SK-MEL-5 (cell line): ENCODE measurements at places on chromosomes 11 and 22.
A peak's percentile ranks its signal among the peaks of the same experiment; 100 is the strongest.

- no peak for DNase-seq
Observed at GRCh38 chr11:92765965-92766371, 203.5 kb upstream of the MTNR1B start.

DNA sequence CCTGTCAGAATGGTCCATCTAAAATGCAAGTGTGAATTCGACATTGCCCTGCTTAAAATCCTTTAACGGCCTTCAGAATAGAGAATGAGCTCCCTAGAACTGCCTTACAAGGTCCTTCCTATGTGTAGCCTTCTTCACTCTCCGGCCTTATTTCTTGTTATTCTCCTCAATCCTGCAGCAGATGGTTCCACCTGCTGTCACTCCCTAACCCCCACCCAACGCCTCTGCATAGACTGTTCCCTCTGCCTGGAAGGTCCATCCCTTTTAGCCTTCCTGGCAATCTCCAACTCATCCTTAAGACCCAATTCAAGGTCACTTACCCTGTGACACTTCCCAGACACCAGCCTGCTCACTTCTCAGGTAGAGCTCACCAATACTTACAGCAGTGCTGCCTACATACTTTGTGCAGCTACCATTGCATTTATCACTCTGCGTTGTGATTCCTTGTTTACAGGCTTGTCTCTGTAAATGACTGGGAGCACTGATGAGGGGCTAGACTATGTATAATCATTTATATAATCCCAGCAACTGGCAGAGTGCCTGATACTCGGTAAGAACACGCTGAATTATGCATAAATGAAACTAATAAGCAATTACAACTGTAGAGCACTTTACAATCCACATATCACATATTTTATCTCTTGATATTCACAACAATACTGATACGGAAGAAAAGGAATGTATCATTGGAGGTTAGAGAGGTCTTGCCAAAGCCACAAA, 58.9 kb downstream of the CLPB start:
- DNase-seq: no peak

- DNase-seq: no peak
Observed at GRCh38 chr11:2811206-2812091, 74.1 kb downstream of the CDKN1C start.

DNA sequence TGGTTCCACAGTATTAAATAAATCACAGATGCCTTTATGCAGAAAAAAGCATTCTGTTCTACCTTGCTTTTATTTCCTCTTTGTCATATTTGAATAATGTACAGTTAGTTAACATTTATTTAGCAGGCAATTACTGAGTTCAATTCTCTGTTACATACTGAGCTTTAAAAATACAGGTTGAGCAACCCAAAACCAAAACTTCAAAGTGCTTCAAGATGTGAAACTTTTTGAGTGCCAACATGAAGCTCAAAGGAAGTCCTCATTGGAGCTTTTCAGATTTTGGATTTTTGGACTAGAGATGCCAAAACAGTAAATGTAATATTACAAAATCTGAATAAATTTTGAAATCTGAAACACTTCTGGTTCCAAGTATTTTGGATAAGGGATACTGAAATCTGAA, 54.1 kb downstream of the PDHX start:
- DNase-seq: no peak

GRCh38 chr22:40819599-40820140, 524 bp upstream of the SLC25A17 start:
- DNase-seq: peak; percentile 31

DNA sequence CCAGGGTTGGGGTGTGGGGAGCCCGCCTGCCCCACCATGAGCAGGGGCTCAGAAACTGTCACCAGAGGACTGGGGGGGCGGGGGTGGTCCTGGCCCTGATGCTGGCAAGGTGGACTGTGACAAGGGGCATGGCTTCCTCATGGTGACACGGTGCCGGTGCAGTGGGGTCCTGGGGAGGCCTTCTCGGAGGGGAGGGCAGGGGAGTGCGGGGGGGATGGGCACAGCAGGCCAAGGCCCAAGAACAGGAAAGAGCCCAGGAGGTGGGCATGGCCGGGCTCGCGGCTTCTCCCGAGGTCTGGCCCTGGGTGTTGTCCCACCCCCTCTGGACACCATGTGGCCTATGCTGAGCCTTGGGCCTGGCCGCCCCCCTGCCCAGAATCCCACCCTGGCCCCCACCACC, 47.2 kb downstream of the MOB2 start:
- no peak for DNase-seq

DNA sequence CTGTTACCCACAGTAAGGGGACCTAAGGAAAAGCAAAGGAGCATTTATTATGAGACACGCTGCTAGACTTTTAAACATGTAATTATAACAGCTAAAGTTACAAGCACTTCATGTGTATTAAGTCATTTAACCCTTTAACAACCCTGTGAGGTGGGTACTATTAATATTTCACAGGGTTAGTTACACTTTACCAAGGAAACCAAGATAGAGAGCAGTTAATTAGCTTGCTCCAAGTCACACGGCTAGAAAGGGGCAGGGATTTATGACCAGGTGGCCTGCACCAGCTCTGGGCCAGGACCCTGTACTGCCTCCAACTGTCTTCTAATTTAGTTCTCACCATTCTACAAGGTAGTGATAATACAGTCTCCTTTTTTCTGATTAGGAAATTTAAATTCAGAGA, 74.9 kb downstream of the RPL27A start:
- DNase-seq: no peak

GRCh38 chr22:19905347-19906276, 36.0 kb upstream of the COMT start:
- DNase-seq: no peak

GRCh38 chr22:44608597-44609399, 93.2 kb upstream of the PRR5 start:
- no peak for DNase-seq

DNA sequence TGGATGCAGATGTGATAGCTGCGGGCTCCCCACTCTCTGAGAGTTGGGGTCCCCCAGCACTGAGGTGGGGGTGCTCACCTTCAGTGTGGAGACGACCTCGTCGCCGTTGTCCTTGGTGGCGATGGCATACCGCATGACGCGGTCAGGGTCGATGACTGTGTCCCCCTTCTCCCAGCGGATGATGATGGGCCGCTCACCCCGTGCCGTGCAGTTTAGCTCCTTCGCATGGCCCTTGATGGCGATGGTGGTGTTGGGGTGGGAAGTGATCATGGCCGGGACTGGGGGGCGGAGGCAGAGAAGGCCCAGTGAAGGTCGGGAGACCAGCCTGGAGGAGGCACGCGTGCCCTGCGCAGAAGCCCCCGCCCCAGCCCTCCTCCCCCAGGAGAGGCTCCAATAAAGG, 154.2 kb downstream of the CEP164 start:
- no peak for DNase-seq

DNA sequence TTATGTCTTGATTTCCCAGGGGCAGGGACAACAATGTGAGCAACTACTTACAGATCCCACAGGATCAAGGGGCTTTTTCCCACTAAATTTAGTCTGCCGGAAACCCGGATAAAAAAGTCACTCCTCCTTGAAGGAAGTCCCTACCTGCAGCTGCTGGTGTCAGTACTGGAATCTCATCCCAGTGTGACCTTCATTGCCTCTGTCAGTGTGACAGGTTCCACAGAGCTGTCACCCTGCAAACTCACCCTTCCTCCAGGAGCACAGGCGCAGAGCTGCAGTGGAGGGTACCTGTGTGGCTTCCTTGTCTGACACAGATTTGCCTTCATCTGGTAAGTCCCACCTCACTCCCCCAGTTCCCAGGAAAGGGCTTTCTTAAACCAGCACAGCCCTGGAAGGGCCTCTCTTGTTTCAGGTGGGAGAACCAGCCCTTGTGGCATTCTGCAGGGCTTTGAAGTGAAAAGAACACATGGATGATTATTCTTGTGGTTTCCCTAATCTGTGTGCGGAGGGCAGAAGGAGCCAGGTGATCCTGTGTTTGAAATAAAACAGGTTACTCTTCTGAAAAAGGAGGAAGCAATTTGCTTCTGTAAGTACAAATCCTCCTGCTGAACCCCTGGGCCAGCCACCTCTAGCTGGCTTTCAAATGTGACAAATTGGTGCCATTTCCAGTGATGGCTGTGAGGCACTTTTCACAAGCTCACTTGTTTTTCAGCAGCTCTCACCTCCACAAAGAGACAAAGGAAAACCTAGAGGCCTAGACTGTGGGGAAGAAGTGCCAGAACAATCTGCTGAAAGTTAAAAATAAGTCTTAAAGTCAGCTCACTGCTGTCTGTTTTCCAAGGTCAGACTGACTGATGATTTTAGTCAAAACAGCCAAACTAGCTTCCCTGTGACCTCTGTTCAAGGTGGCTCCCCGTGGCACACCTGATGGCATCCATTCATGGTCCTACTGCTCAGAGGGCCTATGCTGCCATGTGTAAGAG, 9.2 kb upstream of the PRSS23 start:
- no peak for DNase-seq

- DNase-seq: no peak
Observed at GRCh38 chr11:111426617-111427016, 47.5 kb upstream of the POU2AF1 start.

GRCh38 chr11:99066618-99067317, 46.0 kb downstream of the CNTN5 start:
- DNase-seq: no peak

DNA sequence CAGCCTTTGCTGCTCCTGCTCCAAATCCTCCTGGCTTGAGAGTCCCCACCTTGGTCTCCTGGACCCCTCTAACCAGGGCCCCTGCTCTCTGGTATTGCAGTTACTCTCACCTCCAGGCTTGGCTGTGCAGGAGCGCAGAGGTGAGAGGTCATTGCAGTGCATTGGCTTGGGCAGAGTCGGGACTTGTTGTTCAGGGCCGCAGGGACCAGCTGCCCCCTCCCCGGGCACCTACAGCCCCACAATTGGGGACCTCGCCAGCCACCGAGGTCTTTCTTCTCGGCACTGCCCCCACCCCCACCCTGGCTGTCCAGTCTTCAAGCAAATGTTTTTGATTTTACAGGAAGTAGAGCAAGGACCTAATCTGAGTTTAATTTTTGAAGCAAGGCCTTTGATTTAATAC, 65.5 kb upstream of the FGF3 start:
- DNase-seq: no peak

- DNase-seq: no peak
Observed at GRCh38 chr11:8332891-8333290, 69.2 kb upstream of the LMO1 start.

GRCh38 chr11:72685560-72686480, 11.6 kb upstream of the PDE2A start:
- DNase-seq: no peak

- DNase-seq: no peak
Observed at GRCh38 chr11:11320825-11321224, 32.2 kb downstream of the CSNK2A3 start.

- DNase-seq: no peak
Observed at GRCh38 chr11:9594267-9595046, 21.0 kb downstream of the WEE1 start.

DNA sequence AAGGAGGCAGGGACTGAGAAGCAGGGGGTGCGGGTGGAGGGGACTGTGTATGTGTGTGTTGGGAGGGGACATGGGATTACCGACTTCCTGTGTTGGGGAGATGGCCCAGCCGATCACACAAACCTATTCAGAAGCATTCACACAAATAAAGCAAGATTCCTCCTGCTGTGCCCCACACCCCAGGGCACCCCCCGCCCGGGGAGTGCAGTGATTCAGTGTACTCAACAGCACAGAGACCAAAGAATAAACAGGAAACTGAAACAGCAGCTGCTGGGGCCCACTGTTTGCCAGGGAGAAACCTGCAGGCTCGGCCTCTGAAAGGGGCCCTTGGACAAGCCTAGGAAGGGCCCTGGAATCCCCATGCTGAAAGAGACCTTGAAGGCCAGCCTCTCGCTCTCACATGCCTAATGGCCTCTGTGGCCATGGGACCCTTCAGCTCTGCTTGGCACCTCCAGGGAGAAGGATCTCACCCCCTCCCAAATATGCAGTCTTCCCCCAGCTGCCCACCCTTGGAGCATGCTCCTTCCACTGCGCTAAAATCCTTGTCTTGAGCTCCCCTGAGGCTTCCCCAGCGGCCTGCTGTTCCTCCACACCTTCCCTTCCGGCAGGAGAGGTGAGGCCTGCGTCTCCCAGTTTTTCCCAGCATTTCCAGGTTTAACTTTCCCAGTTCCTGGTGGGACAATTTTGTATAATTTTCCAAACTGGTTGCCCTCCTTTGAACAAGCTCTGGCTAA, 72.9 kb downstream of the CSNK2A3 start:
- no peak for DNase-seq

GRCh38 chr22:49133541-49133940, 694.1 kb downstream of the BRD1 start:
- DNase-seq: no peak

DNA sequence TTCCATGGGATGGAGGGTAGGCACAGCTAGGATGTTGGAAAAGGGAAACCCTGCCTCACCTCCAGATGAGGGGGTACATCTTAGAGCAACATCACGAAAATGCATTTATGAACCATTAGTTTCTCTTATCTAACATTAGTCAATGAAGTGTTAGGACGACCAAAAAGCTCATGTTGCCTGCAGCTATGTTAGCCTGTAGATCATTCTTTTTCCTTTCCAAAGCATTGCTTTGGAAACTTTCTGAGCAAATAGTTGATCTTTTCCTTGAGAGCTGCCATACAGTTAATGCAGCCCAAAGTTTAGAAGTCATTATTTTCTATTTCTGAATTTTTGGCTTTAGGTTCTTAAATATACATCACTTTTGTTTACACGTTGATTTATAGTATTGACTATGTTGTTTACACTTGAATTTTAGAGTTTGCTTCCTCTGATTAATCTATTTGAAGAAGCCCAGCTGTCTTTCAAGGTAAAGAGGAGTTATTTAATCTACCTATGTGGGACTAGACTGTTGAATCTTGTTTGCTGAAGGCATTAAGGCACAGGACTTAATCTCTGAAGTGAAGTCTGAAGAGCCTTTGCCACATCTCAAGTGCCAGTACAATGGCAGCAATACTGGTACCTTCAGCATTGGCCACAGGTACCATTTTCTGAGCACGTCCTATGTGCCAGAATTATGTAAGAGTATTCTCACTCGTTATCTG, 11.0 kb downstream of the POU2AF3 start:
- DNase-seq: no peak

DNA sequence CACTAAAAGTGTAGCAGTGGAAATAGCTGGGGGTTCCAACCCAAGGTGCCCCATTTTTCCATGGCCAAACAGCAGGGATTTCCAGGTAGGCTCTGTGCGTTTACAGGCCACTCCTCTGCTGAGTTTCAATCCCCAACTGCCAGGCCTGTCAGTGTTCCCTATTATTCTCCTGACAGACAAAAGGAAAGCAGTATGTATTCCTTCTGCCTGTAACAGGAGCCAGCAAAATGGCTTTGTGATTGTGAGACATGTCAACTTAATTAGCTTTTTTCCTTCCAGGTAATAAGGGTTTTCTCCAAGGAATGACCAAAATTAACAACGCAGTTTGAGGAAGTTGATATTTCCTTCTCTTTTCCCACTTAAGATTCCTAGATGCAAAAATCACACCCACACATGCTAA, 277.1 kb upstream of the MPPED2 start:
- DNase-seq: no peak

GRCh38 chr11:47257517-47258316, at the start of gene NR1H3:
NR1H3 (plus strand) TSS chr11:47257996; CDS start chr11:47259217, 1,221 bp downstream.
- peak; percentile 50 for DNase-seq

GRCh38 chr11:17593466-17594245, 46.6 kb downstream of the OTOG start:
- DNase-seq: no peak

- peak; percentile 56 for DNase-seq
Observed at GRCh38 chr11:124867700-124868099, 2.5 kb downstream of the ROBO3 start.

- no peak for DNase-seq
Observed at GRCh38 chr11:6402561-6402981, 12.3 kb downstream of the SMPD1 start.
